ENCODE measurements at places on chromosomes 1 and 21.

DNA sequence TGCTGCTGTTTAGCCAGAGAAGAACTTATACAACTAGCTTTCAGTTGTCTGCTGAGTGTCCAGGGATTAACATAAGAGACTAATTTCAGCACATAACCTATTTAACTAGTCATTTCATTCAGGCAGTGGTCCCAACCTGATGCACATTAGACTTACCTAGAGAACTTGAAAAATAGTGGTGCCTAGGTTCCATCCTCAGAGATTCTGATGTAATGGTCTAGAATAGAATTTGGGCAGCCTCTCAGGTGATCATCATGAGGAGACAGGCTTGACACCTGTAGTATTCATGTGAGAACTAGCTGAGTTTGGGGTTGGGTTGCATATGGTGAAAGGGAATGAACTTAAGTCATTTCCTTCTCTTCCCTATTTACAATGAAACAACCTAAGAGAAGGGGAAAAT, 24.8 kb downstream of the CNST start:
- DNase-seq: no peak

- DNase-seq: no peak
These were observed 52.7 kb downstream of the TGFB2 start for GRCh38 chr1:218397752-218398339.

GRCh38 chr1:92990828-92991227, 29.6 kb upstream of the DIPK1A start:
- DNase-seq: peak; percentile 51

- DNase-seq: no peak
These were observed 19.3 kb downstream of the DMRTB1 start for GRCh38 chr1:53478502-53478818.

DNA sequence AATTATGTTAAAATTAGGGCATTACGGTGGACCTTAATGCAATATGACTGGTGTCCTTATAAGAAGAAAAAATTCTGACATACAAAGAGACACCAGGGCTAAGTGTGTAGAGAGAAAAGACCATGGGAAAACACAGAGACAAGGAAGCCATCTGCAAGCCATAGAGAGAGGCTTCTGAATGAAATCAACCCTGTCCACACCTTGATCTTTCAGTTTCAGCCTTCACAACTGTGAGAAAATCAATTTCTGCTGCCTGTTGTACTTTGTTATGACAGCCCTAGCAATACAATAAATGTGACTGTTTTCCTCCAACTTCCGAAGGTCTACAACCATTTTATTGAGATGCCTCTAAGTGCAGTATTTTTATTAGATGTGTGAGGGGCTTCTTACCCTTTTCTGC, 1407.2 kb downstream of the MRPL39 start:
- DNase-seq: no peak

DNA sequence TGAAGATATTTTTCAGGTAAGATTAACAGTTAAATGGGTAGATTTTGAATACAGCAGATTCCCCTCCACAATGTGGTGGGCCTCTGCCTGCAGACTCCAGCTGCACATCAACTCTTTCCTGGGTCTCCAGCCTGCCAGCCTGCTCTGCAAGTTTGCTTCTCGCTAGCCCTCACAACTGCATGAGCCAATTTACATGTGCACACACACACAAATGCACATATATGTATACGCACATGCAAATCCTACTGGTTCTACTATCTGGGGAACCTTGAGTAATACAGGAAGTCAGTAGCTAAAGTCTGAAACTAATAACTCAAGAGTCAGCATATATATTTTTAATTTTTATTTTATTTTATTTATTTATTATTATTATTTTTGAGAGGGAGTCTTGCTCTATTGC, 34.8 kb upstream of the QSOX1 start:
- no peak for DNase-seq

GRCh38 chr1:26900815-26901511, 696 bp upstream of the GPATCH3 start:
- DNase-seq: no peak

DNA sequence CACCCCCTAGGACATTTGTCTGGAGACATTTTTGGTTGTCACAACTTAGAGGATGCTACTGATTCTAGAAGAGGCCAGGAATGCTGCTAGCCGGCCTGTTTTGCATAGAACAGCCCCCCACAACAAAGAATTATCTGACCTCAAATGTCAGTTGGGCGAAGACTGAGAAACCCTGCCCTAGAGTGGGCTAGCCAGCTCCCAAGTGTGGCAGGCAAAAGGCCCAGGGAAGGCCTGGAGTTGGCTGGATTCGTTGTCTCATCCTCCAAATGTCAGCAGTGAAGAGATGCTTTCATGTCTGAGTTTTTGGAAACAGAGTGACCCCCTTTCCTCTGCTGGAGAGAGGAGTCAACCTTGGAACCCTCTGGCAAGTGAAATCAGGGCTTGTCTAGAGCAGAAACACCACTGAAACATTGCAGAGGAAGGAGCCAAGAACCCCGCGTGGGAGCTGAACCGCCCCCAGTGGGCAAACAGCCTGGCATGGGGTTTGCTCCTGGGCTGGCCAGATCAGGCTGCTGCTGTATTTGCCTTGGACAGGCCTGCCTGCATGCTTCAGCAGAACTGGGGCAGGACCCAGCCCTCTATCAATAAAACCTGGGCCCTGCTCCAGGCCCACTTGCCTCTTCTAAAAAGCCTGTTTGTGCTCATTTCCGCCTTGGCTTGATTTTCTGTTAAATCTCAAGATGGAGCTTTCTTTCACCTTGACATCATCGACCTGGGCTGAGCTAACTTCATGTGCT, 32.9 kb downstream of the RASSF5 start:
- no peak for DNase-seq

DNA sequence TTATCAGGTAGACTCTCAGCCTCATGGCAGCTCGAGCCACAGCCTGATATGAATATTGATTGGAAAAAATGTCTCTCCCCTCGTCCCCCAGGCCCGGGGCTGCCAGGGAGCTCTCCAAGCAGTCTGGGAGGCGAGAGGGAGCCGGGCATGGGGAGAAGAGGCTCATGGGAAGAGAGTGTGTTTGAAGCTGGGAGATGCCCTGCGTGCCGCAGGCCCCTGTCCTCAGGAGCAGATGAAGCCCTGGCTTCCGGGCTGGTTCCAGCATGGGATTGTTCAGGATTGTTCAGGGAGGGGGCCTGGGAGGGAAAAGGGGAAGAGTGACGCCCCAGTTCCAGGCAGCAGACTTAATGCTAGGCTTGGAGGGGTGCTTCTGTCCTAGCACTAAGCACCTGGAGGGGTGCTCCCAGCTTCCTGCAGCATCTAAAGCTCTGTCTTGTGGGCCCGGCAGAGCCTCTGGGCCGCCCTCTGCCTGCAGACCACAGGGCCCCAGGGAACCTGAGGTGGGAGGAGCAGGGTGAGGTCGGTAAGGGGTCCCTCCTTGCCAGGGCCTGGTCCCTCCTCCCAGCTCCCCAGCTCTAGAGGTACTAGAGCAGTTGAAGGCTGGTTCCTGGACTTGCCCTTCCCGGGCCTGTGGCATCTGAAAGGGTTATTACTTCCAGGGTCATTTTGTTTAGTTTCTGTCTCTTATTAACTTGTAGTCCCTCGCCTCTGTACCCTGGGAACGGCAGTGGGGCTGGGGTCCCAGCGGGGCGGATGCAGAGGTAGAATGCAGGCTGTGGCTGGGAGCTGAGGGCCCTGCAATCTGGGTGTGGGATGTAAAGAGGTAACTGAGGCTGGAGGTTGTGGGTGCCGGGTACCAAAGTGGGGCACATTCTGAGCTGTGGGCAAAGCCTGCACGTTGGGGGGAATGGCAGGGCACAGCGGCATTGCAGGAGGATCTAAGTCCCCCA, 334.8 kb upstream of the VAMP3 start:
- DNase-seq: no peak

DNA sequence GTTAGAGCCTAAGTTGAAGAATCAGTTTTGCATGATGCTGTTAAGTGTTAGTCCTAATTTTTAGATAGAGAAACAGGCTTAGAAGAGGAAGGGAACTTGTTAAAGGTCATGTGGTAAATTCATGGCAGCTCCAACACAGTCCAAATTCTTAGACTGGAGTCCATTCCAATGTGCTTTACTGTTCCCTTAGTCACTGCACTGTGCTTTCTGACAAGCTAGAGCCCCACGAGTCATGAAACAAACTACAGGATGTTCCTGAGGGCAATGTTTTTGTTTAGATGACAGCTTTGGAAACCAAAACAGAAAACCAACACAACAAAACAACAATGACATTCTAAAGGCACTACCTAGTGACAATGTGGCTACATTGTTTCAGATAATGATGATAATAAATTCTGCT, 23.1 kb upstream of the RGS4 start:
- no peak for DNase-seq

DNA sequence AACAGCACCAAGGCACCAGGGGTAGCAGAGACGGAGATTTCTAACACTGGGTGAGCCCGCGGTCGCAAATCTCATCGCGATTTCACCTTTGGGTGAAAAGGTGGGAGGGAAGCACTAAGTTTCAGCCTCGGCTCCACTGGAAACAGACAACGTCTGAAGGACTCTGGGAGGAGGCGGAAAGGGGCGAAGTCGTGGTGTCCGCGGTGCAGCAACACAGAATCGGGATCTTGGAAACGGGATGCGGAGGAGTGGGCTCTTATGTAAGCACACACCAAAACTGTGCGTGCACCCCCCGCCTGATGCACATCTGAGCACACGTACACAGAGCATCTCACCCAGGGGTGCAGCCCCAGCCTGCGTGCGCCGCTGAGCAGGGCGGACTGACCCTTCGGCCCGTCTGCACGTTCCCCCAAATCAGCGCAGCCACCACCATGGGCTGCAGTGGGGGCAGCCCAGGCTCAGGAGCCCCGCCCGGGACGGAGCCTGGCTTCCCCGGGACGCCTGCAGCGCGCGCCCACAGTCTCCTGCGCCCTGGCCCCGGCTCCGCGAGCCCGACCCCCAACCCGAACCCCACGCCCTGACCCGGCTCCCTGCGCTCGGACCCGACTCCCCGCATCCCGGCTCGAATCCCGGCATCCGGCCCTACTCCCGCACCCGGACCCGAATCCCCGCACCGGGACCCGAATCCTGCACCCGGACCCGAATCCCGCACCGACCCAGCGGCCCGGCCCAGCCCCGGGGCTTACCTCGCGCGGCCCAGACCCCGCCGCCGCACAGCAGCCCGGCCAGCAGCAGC, 670 bp downstream of the CLSTN1 start:
- no peak for DNase-seq

- DNase-seq: no peak
These were observed 92.0 kb downstream of the CNIH3 start for GRCh38 chr1:224707843-224708725.

DNA sequence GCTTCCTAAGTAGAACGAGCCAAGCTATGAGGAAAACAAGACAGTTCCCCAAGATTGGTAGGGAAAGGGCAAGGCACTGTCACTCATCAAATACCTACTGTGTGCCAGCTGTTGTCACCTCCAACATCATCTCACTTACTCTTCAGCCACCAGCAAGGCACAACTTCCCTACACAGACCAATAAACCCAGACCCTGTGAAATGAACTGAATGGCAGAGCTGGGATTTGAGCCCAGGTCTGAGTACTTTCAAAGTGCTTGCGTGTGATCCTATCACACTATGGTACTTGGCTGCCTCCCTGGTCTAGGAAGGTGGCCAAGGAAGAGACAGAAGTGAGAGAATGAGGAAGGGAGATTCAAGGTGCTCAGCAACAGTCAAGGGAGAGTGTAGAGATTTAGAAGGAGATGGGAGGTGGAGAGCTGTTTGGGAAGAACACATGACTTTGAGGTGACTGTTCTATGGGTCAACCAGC, 16.7 kb upstream of the TRIM63 start:
- DNase-seq: no peak

- DNase-seq: no peak
These were observed 293.9 kb downstream of the GRIK1 start for GRCh38 chr21:29645666-29646553.

GRCh38 chr1:181119093-181119989, 30.8 kb downstream of the IER5 start:
- no peak for DNase-seq

Measured in T-cell (primary cell).